CD4-positive, alpha-beta T cell treated with Interleukin-10 for 1 hour (primary cell): ENCODE measurements at places on chromosomes 1 and 21.

DNA sequence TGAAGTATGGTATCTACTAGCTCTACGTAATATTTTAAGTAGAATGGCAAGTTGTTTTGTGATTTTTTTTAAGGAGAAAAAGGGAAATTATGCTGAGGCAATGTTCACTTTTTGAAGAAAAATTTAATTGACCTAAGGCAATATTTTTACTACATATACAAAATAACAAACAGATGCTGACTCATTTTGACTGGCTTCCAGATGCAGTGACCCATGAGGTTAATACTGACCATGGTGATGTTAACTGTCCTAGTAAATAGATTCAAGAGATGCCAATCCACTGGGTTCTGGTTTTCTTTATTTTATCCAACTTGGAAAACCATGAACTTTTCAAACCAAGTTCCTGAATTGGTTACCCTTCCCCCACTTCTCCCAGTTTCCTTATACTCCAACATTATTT, 154.9 kb downstream of the CRB1 start:
- no peak for DNase-seq

DNA sequence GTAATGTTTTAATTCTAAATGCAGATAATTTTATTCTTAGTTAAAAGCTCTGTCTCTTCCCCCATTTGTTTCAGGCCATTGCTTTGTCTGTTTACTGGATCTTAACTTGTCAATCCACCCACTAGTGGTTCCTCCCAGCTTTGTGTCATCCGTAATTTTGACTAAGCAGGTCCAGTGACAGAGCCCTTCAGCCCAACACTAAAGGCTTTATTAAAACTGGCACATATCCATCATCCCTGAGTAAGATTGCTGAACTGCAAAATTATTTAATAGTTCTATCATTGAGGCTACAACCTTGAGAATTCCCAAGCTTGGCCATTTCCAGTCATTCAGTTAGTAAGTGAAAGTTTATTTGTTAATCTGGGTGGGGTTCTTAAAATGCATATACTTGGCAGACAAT, 96.7 kb downstream of the NGF start:
- DNase-seq = no peak

DNA sequence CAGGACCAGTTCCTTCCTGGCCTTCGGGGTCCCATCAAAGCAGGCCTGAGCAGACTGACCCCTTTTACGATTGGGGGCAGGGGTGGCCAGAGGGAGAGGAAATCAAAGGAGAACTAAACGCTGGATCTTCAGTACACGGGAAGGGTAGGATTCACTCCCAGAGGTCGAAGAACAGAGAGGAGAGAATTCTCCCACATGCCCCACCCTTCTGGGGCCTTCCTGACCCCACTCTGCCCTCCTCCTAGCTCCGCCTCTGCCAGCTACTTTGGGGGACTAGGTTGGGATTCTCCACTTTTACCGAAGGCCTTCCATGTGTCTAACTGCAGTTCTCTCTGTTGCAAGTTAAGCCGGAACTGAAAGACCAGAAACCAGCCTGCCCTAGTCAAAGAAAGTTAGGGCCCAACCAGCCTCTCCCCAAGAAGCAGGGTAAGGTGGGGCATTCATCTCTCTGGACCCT, 654 bp upstream of the ARHGEF2 start:
- peak; percentile 33 for DNase-seq

DNA sequence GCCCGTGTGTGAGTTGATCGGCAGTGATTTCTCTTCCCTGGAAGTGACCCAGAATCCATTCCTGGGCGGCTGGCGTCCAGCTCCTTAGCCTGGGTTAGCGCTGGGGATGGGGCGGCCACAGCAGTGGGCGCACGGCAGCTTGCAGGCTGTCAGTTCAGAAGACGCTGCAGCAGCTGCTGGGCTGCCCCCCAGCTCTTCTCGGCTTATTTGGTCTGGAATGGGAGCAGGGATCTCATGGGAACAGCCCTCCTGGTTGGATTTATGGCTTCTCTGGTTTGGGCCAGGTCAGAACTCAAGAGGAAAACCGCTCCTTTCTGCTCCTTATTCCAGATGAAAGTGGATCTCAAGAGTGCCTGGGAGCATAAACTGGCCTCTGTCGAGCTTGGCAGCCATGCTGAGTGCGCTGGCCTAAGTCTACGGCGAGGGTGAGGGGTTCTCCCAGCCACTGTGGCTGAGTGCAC, 148.2 kb downstream of the PRDM16 start:
- DNase-seq = no peak

DNA sequence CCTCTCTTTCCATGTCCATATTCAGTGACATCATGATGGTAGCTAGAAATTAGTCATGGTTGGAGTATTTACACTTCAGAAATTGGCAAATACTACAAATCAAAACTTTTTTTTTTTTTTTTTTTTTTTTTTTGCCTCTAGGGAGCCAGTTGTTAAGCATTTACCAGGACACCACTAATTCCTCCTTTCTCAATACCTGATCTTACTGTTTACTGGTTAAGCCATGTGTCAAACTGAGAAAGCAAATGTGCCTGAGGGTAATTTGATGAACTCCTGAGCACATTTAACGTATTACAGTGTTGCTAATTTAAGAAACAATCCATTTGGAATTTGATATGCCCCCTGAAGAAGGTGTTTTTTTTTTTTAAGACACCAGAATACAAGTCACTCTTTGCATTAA, 94.4 kb downstream of the DNM3 start:
- no peak for DNase-seq

GRCh38 chr1:151565502-151566189, 25.5 kb downstream of the TUFT1 start:
- DNase-seq = no peak

- DNase-seq = no peak
Measured at GRCh38 chr1:43760745-43761317, 53.5 kb downstream of the ST3GAL3 start.

DNA sequence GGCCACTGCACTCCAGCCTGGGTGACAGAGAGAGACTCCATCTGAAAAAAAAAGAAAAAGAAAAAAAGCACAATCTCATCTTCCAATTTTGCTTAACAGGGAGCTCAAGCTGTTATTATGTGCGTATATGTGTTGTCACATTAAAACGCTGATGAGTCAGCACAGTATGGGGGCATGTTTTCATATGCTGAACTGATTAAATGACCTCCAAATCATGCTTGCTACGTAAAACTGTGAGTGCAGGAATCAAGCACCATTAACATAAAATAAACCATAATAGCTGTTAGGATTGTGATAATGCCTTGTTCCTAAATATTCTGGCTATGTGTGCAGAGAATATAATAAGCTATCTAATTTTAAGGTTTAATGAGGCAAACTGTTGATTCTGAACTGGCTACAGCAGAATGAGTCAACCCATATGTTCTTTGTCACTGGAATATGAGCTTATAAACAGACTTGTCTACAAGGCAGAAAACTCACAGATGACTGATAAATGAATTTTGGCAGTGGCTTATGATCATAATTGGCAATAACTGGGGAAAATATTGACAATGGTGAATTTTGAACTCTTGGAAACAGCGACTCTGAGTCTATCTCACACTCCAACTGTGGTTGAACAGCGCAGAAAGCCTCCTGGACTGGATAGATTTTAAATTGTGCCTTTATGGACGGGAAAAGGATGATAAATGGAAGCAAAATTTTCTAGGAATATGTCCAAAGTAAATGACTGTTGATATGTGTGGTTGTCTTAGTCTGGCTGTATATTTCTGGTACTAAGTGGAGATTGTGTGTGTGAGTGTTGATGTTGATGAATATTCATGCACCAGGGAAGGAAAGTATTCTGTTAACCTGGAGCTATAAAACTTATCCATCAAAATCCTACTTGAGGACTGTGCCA, 75.5 kb downstream of the VCAM1 start:
- no peak for DNase-seq

- DNase-seq = no peak
Measured at GRCh38 chr1:25243907-25244306, 3.3 kb downstream of the RSRP1 start.

DNA sequence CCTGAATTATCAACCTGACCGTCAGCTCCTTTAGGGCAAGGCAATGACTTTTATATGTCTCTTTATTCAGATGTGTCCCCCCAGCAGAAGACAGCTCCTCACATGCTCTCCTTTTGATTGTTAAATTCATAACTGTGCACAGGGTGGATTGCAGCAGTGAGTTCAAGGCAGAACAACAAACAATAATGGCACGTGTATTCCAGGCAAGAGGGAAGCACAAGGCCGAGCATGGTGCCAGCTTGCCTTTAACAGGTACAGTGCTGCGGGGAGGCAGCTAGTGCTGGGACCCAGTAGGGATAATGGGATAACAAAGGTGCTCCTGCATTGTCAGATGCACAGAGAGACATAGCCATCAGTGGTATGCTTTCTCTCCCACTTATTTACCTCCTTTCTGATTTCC, 248.4 kb downstream of the RHOU start:
- no peak for DNase-seq

DNA sequence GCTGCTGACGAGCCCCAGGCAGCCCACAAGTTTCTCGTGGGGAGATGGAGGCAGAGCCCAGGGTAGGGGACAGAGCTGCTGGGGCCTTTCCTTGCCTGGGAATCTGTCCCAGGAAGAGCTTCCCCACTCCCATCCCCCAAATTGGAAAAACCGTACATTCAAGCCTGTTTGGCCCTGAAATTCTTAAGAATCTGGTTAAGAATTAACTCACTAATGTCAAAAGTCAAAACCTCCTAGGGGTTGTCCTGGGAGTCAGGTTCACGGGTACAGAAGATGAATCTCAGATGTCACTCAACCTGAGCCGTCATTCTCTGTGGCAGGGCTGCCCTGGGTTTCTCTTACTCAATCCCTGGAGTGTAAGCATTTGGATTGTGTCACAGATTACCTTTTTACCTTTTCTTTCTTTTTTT, 8.4 kb downstream of the C1orf115 start:
- no peak for DNase-seq

GRCh38 chr1:42085596-42085995, 67.6 kb upstream of the GUCA2B start:
- no peak for DNase-seq

GRCh38 chr1:211928993-211929637, 98.6 kb upstream of the LPGAT1 start:
- no peak for DNase-seq

DNA sequence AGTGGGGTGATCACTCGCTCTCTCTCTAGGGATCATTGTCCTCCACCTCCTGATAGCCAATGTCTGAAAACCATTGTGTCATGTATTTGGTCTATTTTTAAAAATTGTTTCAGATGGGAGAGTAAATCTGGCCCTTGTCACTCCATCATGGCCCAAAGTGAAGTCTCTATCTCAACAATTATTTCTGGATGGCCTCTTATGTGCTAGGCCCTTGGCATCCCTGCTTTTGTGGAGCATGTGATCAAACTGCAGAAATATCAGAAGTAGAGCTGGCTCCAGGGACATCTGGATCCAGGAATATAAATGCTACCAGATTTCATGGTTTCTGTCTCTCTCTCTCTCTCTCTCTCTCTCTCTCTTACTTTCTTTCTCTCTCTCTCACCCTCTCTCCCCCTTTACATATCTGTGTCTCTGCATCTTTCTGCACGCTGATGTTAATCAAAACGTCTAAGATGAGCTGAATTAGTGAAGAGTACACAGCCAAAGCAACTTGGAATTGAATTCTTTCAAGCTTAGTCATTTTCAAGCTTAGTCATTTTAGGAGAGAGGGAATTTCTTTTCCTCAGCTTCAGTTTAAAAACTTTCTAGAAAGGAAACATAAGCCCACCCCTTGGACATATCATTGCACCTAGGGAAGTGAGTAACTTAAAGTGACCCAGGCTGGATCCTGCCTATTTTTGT, 47.4 kb upstream of the DOCK7 start:
- DNase-seq = no peak

- no peak for DNase-seq
Measured at GRCh38 chr1:228445490-228445842, 28.8 kb upstream of the TRIM17 start.

DNA sequence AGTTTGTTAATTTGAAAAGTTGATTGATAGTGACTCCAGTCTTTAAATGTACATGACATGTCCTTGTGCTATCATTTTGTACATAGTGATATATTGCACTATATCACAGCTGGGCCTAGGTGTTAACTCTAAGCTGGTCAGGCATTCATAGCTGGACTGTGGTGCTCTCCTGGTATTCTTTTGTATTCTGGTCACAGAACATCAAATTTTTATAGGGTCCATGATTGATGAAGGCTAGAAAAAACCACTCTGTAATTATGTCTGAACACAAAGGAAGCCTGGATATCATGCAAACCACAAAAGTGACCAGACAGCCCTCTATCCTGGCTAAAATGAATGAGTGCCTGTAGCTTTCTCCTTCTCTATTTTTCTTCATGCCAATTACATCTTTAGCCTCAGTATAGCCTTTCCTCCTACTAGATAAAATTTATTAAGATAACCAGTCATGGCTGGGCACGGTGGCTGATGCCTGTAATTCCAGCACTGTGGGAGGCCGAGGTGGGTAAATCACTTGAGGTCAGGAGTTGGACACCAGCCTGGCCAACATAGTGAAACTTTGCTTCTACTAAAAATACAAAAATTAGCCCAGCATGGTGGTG, 134.9 kb upstream of the B3GALT2 start:
- no peak for DNase-seq

GRCh38 chr1:40760984-40761383, 22.6 kb upstream of the KCNQ4 start:
- DNase-seq = no peak

- DNase-seq = no peak
Measured at GRCh38 chr21:16194095-16194787, 464.5 kb downstream of the USP25 start.

DNA sequence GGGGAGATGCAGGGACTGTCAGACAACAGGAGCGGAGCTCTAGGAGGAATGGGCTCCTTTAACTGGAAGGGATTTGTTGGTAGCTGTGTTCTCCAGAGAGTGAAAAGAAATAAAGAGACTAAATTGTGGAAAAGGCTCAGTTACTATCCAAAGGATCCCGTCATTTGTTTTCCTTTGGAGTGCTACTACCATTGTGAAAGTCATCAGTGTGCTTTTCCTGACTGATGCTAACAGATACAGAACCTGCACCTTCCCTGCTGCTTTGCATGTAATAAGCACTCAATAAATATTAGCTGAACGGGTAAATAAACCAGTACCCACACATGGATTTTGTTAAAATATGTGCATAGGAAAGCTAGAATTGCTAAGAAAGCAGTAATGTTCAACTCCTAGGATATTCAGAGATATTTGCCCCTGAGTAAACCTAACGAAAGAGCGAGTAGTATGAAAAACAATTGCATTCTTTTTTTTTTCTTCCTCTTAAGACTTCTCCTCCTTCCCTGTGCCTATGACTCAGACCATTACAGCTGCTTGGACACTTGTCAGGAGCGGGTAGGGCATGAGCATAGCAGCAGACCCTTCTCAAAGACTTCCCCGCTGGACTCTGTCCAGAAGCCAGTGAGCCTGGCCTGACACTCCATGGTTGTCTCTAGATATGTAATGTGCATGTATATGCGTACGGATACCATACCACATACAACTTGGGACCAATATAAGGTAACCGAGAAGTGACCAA, 41.7 kb downstream of the PTGFRN start:
- no peak for DNase-seq

- no peak for DNase-seq
Measured at GRCh38 chr1:233357595-233358397, 30.3 kb downstream of the MAP3K21 start.
